ENCODE measurements at places on chromosomes 12 and 14.

- no peak for DNase-seq
Measured at GRCh38 chr12:63805704-63806672, 26.3 kb downstream of the RXYLT1 start.

- no peak for DNase-seq
Measured at GRCh38 chr12:132391326-132392041, 62.1 kb upstream of the GALNT9 start.

GRCh38 chr14:60861545-60862140 lies 119.2 kb downstream of the TRMT5 start:
- no peak for DNase-seq

DNA sequence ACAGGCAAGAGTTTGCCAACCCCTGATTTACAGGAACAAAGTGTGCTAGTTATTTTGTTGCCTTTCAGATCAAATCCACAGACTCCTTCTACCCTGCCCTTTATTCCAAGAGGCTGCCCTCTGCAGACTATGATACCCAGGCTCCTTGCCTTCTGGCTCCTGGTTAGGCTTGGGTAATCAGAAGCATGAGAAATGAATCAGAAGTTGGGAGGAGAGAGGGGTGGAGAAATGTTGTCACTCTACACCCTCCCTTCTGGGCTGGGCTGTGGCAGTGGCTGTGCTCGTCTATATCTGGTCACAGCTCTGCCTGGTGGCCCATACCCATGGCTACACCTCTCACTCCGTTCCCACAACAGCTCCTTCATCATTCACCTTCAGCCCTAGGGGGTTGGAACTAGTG lies 204.6 kb upstream of the PLXNC1 start:
- no peak for DNase-seq

- DNase-seq, result no peak
Measured at GRCh38 chr12:14613718-14614117, 46.0 kb upstream of the PLBD1 start.
